ENCODE measurements at places on chromosomes 1 and 21. TPM values are rescaled to one million over a fixed set of nuclear protein-coding genes. Genes with fewer than 3 reads are reported as not detected.

GRCh38 chr1:55723001-55723400 lies 507.8 kb upstream of the USP24 start:
- no peak for DNase-seq

Gene PM20D1
- total RNA-seq = not detected

DNA sequence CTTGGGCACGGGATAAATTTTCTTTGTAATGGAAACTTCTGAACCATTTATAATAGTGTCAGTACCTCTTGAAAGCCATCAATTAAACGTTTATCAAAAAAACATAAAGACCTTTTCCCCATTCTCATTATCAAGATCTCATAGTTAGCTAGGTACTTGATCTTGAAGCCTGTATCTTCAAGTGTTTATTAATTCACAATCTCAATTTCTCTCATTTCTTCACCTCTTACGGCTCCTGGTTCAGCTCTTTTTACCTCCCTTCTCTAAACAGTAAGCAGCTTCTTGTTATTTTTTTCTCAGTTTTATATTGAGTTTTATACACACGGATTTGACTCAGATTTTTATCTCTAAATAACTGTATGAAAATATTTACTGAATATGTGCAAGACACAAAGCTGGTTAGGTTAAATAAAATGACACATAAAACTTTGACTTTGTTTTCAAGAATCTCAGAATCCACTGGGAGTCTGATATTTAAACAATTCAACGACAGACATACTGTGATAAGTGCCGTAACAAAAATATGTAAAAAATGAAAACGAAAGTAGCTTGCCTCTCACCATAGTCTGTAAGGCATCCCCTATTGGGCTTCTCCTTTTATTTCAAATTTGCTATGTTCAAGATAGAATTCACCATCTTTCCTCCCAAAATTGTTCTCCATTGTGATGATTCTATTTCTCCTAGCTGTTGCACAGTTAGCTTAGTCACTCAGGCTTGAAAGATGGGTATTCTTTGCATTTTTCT lies 411.6 kb upstream of the ZRANB2 start:
- DNase-seq = no peak

GRCh38 chr1:211910913-211911485 lies 80.4 kb upstream of the LPGAT1 start:
- DNase-seq = no peak

Gene BSND
- not detected for total RNA-seq

DNA sequence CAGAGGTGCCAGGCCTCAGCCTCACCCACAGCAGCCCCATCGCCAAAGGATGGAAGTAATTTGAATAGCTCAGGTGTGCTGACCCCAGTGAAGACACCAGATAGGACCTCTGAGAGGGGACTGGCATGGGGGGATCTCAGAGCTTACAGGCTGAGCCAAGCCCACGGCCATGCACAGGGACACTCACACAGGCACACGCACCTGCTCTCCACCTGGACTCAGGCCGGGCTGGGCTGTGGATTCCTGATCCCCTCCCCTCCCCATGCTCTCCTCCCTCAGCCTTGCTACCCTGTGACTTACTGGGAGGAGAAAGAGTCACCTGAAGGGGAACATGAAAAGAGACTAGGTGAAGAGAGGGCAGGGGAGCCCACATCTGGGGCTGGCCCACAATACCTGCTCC lies 15.0 kb downstream of the NPR1 start:
- no peak for DNase-seq

GRCh38 chr1:56825436-56825835 lies 6.2 kb upstream of the FYB2 start:
- DNase-seq = no peak

GRCh38 chr1:96361961-96362360 lies 359.6 kb upstream of the PTBP2 start:
- no peak for DNase-seq

Gene GPR52
- total RNA-seq = 0.61 TPM

DNA sequence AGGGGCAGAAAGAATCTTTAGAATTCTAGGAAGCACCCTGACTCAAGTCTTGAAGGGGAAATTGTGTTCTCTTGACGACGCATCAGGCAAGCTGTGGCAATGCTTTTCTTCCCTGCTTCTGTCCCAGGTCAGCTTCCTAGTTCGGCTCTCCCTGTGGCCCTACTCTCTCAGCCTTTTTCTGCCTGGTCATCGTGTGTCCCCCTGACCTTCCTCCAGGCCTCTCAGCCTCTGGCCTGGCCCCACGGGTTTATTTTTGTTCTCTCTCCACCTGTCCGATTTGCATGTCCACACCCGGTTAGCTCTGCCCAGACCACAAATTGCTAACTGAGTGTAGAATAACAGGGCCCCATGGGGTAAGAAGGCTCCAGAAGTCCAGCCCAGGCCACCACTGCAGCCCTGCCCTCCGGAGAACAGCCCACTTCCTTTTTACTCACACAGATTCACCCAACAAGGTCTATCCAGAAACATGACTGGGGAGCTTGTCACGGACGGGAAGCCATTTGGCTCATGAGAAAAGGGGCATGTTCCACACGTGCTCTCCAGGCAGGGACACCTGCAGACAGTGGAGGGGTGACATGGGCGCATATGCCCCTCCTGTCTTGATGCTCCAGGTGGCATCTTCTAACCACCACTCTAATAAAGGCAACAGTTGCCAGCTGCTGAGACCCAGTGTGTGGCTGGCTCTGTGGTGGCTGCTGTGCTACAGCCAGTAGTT lies 9.8 kb downstream of the KCNN3 start:
- no peak for DNase-seq

Gene SPRR3
- total RNA-seq = not detected

- DNase-seq = no peak
These were observed 267.3 kb upstream of the DUSP10 start for GRCh38 chr1:222009105-222009730.

DNA sequence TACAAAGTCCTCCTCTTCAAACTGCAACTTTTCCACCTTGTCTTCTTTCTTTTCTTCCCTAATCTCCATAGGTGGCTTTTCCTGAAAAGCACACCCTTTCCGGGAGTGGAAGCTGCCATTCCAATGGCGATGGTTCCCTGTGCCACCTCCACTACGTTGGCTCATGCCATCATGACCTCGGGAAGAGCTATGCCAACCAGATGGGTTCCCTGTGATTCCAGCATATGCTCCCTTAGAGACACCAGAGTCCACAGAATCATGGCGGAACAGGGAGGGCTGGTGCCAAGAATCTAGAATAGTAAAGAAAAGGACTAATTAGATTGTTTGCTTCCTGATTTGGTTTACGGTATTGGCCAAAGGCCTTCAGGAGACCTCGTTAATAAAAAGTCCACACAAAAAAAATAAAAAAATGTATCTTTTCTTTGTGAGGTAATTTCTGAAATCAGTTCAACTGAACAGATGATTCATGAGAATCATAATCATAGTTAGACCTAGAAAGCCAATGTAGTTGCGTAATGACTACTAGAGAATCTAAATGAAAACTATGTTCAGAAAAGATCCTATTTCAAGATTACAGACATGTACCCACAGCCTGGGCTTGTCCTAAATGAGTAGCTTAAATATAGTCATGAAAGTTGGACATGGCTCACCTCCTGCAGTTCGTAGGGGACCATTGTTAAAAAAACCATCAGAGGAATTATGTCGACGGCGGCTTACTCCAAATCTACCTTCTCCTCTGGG lies 30.9 kb upstream of the CCDC17 start:
- no peak for DNase-seq

- no peak for DNase-seq
These were observed 3.2 kb downstream of the RAP1GAP start for GRCh38 chr1:21665711-21666575.

Gene TMCC2
- 7.8 TPM for total RNA-seq

GRCh38 chr1:168134132-168134531 lies 2.6 kb downstream of the GPR161 start:
- DNase-seq = no peak

DNA sequence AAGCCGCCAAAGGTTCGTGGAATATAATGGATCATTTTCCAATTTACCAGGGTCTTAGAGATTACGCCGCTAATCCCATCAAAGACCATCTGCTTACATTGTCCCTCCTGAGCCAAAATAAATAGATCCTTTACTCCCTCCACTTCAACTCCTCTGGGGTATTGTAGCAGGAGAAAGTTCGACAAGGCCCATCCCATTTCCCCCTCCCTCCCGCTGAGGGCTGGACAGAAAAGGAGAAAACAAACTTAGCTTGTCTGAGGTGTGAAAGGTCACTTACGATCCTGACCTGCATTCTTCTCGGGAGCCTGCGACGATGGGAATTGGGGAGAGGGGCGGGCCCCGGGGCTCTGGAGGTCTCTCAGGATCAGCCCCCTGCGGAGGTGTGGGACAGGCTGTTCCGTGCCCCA lies 60.8 kb downstream of the MEF2D start:
- DNase-seq = no peak

DNA sequence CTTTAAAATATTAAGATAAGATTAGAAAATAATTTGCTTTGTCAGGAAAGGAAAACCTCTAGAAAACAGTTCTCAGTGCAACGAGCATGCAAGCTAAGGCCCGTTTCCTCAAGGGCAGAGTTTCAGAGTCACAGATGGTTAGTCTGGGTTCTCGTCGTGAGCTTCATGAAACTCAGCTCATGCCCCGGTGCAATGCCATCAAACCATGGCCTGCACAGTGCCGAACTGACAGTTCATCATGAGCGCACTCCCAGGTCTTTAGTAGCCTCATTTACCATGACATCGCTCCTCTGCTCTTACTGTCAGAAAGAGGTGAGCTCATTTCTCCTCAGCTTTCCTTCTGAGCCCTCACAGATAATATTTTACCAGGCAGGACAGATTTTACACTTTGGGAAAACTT lies 319.2 kb downstream of the NTNG1 start:
- DNase-seq = no peak

GRCh38 chr1:170893655-170894297 lies 41.6 kb upstream of the MROH9 start:
- DNase-seq = no peak

DNA sequence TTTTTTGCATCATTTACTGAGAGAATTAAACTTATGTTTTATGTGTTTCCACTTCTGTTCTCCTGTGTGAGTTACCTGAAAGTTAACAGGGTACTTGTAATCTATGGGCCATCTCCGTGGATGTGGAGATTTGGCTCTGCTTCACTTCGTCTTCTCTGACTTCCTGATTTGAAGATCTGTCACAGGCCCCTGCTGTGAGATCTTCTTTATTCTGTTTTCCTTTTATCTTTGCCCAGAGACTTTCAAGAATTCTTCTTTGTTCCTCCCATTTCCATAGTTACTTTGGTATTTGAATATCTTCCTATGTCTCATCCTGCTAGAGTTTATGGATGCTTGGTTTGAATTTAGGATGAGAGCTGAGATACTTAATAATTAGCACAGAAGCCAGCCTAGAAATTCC lies 35.4 kb upstream of the PKN2 start:
- DNase-seq = no peak

- DNase-seq = no peak
These were observed 8.7 kb downstream of the PKNOX1 start for GRCh38 chr21:42983103-42983502.

DNA sequence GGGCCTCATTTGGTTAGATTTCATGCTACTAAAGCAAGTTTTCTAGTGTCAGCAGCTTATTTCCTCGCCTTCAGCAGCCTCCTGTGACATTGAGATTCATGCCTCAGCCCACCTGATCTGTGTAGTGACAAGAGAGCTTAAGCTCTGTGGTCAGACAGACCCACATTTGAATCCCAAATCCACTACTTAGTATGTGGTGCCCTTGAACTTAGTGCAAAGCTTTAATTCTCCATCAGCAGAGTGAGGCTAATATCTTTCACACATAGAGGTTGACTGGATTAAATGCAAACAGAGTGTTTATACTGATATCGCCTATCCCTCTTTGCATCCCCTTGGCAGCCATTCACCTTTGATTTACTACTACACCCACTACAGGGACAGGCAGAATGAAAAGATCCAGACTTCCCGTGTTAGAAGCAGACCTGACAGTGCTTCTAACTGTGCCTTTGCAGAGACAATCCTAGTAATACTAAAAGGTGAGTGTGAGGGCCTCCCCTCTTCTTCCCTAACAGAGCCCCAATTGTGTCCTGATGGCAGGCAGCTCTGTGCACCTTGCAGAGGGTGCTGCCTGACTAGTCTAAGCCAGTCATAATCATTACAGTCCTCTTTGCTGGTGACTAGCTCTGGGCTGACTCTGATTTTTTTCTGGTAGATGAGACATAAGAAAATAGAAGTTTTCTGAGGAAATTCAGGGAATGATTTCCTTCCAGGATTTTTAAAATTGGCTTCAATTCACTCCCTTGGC lies 264.0 kb downstream of the CTH start:
- DNase-seq = no peak

Gene SPRR1A
- not detected for total RNA-seq

Gene MCOLN3
- not detected for total RNA-seq

Gene SLC44A5
- not detected for total RNA-seq

GRCh38 chr1:25612421-25612820 lies 4.2 kb upstream of the MAN1C1 start:
- no peak for DNase-seq

DNA sequence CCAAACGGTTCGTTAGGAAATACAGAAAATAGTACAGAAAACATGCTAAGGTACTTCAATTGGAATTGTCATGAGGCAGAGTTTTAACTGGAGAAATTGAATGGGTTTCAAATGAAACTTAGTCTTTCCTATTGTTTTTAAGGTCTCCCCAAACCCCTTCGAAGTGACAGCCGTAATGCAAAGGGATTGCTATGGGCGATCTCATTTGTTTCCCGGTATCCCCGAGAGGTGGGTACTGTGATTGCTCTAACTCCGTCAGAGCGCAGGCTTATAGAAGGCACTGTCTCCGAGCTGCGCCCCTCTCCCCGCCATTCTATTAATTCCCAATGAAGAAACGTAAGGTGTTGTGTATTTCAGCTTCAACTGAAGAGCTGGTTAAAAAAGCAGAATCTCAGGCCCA lies 22.0 kb upstream of the RNF187 start:
- DNase-seq = no peak

Gene TCP10L
- total RNA-seq = 1.1 TPM

Data from activated T-cell treated with anti-CD3 and anti-CD28 coated beads, Interleukin-2, amount 50 U/mL, for 4 hours (primary cell).